ENCODE measurements at places on chromosomes 7 and 10. TPM values are rescaled to one million over a fixed set of nuclear protein-coding genes. Genes with fewer than 3 reads are reported as not detected.

DNA sequence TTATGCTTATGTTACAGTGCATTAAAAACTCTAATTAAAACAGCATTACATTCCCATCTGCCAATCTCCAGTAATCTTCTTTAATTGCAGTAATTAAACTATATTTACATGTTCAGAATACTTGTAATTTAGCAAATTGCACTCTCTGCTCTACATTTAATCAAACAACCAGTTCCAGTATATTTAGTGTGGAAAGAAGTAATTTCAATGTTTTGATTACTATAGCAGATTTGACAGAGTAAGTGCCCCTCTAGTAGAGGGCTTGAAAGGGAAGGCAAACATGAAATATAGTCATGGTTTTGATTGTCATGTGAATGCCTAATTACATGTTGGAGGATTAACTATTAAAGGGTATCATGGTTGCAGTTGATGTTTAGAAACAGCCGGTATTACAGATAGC, 739.7 kb downstream of the AUTS2 start:
- no peak for DNase-seq

DNA sequence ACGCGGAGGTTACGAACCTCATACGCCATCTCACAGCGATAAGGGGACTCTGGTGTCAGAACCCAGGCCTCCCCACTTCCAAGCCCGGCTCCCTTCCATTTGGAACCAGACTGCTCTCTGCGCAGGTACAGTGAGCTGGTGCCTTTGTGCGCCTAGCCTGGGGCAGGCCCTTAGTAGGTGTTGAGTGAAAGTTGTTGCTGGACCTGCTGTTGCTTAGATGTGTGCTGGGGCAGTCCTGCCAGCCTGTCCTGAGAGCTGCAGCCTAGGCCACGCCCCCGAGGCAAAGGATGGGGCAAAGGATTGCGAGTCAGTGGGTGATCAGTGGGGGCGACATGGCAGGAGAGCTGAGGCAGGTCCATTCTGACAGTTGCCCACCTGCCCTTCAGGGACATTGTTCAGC, 72.5 kb upstream of the BTBD16 start:
- DNase-seq: peak; percentile 31

DNA sequence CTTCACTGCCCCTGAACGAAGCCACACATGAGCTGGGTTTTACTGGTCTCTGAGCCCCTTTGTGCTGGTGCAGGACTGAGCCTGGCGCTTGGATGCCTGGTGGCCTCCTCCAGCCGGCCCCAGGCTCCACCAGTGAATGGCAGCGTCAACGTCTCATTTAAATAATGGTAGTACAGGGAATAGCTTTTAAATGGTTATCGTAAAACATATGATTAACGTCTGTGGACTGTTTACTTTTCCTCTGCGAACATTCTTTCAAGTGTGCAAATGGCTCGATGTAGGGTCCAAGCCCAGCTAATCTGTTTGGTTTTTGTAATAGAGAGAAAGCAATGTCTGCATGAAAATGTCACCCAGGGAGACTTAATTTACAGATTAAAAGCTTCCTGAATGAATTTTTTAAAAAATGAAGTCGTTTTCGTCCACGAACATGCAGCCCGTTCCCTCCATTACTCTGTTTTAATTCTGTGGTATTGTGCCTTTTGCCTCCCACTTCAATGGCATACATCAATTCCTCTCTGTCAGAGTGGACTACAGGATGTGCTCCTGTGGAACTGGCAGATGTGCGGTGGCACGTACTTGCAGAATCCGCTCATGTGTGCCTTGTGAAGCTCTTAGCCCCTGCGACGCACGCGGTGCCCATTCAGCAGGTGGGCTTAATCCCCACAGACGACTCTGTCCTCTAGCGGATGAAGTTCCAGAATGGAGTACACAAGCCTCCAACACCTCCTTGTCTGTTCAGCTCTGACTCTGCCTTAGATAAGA, 192.7 kb downstream of the TCF7L2 start:
- DNase-seq: no peak

DNA sequence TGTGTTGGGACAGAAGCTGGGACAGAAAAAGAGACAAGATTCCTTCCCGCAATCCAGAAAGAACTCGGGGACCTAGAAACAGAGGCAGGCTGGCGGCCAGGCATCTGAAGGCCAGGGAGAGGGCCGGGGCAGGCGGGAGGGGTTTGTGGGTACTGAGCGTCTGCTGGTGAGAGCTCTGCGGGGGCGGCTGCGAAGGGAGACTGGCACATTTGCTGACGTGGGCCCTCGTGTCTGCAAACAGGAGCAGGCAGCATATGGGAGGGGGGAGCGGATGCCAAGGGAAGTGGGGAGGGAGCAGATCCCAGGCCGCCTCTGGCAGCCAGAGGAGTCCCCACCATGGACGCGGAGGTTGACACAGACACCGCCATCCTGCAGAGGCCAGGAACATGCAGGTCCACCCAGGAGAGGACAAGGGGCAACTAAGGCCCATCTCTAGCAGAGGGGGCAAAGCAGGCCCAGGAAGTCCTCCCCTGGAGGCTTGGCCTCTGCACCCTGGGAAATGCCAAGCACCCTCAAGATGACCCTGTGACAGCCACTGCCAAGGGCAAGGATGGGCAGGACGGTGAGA, 32.2 kb downstream of the KCNH2 start:
- DNase-seq: peak; percentile 81

DNA sequence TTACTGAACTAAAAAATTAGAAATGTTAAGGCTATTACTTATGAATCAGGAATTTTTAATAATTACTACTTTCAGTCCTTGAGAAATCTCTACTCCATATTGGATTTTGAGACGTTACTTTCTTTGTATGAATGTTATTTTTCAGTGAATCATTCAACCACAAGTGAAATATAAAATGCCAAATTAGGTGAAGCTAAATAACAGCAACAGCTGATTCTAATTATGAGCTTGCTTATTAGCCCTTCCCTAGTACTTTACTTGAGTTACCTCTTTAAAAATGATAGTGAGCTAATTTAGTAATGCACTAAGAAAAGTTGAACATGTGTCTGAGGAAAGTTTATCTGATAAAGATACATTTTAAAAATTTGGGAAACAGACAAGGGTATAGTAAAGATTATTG, 51.4 kb downstream of the PCGF5 start:
- DNase-seq: no peak

DNA sequence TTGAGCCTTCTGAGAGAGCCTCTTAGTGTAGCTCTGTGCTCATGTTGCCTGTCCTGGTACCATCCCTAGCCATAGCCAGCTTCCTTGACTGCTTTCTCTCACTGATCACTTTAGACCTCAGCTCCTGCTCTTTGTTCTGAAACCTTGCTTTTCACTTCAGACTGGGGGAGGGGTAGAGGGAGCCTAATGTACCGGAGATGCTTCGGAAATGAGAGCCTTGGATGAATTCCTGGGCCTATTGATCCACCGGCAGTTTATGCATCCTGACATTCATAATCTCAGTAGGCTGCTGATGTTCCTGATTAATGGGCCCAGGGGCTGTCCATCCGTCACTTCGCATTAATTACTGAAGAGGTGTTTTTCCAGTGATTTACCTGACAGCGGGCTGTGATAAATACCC, 38.8 kb downstream of the R3HCC1L start:
- DNase-seq: no peak

DNA sequence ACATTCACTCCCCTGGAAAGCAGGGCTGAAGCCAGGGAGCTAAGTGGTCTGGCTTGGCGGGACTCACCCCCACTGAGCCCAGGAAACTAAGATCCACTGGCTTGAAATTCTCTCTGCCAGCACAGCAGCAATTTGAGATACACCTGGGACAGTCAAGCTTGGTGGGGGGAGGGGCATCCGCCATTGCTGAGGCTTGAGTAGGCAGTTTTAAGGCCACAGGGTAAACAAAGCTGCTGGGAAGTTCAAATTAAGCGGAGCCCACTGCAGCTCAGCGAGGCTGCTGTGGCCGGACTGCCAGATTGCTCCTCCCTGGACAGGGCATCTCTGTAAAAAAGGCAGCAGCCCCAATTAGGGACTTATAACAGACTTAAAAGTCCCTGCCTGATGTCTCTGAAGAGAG, 108.2 kb upstream of the FAM13C start:
- no peak for DNase-seq

DNA sequence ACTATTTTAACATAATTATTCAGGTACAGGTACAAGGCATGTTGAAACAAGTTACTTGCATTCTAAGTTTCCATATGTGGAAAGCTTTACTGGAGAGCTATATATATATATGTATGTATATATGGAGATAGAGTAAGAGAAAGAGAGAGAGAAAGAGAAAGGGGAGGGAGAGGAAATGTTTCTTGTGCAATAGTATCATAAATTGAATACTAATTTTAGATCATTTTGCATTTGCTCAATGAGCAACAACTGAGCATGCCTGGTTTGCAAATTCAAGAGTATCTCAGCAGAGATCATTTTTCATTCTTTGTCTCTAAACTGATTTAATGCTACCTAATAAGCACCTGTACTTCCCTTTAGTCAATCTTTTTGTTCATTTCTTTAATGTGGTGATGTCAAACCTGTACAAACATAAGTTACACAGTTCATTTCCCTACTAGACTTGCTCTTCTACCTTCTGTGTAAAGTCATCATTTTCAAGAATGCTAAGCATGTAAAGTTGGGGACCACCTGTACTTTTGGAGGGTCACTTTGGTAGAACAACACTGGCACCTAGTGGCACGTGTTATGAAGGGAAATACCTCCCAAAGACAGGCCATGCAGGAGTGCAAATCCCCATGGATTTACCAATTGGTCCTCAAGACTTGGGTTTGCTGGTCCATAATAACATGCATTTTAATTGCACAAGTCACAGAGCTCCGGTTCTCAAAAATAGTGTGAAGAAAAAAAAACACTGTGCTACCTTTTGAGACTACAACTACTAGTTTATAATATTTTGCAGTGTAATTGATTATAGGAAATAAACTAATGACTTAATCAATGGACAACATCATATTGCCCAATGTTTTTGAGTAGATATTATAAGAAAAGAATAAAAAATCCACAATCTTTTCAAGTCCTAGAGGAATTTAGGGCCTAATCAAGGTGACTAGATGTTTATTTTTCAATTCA, 431.2 kb upstream of the IGFBP3 start:
- DNase-seq: no peak

- DNase-seq: no peak
These were observed 40.5 kb upstream of the TMEM273 start for GRCh38 chr10:49228677-49229076.

- DNase-seq: no peak
These were observed 151.7 kb upstream of the PPP2R2D start for GRCh38 chr10:131748831-131749766.

DNA sequence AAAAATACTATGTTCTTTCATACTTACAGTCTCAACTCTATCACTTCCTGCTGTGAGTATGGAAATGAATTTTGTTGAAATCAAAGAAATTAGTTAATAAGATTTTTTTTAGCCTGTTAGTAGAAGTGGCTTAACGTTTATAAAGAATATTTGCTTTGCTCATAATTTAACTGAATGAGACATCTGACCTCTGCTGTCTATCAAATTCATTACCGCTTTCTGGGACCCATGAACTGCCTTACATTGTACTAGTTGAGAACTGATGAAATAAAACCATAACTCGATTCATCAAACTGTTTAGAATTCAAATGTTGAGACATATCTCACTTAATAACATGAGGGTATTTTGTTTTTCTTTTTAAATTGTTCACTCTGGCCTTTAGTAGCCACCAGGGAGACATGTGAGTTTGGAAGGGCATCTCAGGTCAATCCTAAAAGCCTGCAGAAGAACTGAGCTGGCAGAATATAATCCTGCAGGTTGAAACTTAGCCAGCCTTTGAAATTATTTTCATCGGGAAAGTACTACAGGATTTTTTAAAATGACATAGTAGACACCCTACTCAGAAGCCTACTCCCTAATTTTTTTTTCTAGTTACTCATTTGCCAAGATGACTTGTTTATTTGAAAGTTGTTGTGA, 78.7 kb downstream of the KIAA1217 start:
- DNase-seq: no peak

DNA sequence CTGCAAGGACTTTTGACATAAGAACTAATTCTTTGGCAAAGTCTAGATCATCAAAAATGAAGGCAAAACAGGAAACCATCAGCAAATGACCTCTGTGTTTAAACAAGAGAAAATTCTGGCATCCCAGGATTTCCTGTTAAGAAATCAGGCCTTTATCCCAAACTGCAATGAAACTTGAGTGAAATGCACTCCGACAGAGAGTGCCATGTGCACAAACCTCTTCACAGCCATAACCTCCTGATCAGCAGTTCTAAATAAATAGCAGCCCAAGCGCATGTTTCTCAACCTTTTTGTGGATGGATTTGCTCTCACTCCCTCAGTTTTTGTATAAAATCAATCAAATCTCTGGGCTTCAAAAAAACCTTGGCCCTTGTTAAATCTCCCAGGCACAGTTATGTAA, 107.7 kb upstream of the EEPD1 start:
- DNase-seq: no peak

- DNase-seq: no peak
These were observed 98.1 kb upstream of the STK17A start for GRCh38 chr7:43484678-43485395.

GRCh38 chr10:775245-776075, 86.0 kb upstream of the DIP2C start:
- DNase-seq: no peak

DNA sequence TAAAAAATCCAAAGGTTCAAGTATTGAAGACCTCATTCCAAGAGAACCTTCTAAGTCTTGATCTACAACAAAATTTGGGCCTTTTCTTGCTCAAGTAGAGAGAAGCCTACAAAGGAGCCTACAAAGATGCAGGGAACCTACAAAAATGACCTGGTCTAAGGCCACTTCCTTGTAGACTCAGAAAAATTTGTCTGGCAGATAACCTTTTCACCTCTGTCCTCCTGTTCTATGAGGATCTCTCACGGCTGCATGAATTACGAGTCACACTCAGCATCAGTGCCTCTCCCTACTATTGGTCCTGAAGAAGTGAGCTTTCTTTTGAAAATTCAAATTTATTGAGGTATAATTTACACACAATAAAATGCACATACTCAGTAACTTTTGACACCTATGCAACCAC, 29.3 kb downstream of the CCNJ start:
- no peak for DNase-seq

GRCh38 chr7:6448943-6449543, 1.3 kb upstream of the DAGLB start:
- DNase-seq: no peak

- no peak for DNase-seq
These were observed 333.8 kb downstream of the LRMDA start for GRCh38 chr10:75764974-75765788.

- DNase-seq: no peak
These were observed 29.1 kb downstream of the RHEB start for GRCh38 chr7:151490456-151491105.

BHLHA15 gene
- total RNA-seq: not detected

ABCB8 gene
- 28.3 TPM for total RNA-seq

TMEM196 gene
- total RNA-seq: not detected

FANK1 gene
- 0.30 TPM for total RNA-seq

CRPPA gene
- 8.3 TPM for total RNA-seq

CRTAC1 gene
- total RNA-seq: 2.3 TPM

CHRM2 gene
- 76.2 TPM for total RNA-seq
